ENCODE measurements at places on chromosomes 1 and 21.

GRCh38 chr1:203548892-203549291, 54.9 kb downstream of the OPTC start:
- DNase-seq: no peak

DNA sequence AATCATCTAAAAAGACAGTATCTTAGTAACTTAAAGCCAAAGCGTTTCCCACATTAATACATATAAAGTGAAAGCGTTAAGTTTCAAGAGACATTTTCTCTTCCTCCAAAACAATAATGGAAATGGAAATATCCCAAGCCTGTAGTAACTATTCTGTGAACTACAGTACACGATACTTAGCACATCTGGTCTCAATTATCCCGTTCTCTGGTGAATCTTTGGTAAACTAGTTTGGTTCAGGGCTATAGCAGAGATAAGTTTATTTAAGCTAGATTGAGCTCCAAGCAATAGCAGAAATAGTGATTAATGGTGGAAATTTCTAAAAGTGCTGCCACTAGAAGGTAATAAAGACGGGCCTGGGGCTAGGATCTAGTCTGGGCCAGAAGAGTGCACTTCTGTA, 55.2 kb downstream of the PCNX2 start:
- DNase-seq: no peak

GRCh38 chr1:104825401-104825800, 1075.7 kb downstream of the AMY1C start:
- no peak for DNase-seq

GRCh38 chr1:188402986-188403385, 1574.2 kb downstream of the PLA2G4A start:
- no peak for DNase-seq

DNA sequence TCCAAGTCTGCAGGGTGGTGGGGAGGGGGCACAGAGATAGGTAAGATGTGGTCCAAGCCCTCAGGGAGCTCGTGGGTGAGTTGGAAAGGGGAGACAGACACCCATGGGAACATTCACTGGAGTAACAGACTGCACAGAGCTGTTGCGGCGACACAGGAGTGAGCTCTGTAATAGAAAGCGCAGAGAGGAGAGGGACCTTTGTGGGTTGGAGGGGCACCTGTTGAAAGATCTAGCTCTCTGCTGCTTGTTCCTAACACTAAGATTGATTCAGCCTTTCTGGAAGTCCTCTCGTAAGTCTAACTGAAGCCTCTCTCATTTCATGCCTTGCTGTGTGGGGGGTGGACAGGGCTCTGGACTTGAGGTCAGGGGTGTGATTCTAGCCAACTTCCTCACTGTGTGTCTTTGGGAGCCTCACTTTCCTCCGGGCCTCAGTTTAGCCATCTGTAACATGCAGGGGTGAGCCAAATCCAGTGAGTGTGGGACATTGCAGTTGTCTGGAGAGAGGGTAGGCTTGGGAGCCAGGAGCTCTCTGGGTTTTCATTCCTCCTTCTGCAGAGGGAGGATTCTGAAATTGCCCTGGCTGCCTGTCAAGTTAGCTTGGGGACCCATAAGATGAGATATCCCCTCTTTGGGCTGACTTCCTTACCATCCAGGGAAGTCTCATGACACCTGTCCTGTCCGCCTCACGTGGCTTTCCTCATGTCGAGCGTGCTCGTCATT, 2.0 kb upstream of the ACOT11 start:
- DNase-seq: no peak

- no peak for DNase-seq
These were observed 42.3 kb upstream of the PWP2 start for GRCh38 chr21:44064852-44065403.

- no peak for DNase-seq
These were observed 9.5 kb downstream of the ERG start for GRCh38 chr21:38488640-38489270.

GRCh38 chr1:105243411-105243810, 1493.7 kb downstream of the AMY1C start:
- DNase-seq: no peak
